Amniotic epithelial cell (primary cell): ENCODE measurements at places on chromosomes 7 and 10.

GRCh38 chr10:30445711-30446110 is 11.7 kb downstream of the MAP3K8 start:
- peak; percentile 66 for DNase-seq

GRCh38 chr7:70134029-70134770 is 535.9 kb downstream of the AUTS2 start:
- DNase-seq, result no peak

DNA sequence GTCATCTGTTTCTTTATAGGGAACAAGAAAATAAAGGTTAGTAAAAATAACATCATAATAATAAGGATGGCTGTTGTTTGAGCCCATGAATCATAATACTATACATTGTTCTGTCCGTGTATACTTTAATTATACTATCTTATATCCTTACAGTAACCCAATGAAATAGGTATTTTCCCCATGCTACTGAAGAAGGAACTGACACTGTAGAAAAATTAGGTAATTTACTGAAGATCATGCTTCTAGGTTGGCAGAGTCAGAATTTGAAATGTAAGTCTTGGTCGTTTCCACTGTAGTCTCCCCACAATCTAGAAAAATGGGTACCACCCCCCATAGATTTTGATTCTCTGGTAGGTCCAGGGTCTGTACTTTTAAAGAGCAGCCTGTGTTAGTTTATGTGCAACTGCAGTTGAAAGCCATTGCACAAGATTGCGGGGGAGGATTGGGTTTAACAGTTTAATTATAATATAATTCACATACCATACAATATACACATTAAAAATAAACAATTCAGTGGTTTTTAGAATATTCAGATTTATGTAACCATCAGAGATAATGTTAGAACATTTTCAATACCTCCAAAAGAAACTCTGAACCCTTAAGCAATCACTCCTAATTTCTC is 47.7 kb downstream of the SHOC2 start:
- peak; percentile 48 for DNase-seq

- DNase-seq, result no peak
These were observed 64.3 kb downstream of the INSIG1 start for GRCh38 chr7:155361947-155362346.

GRCh38 chr7:131197920-131198615 is 129.6 kb upstream of the MKLN1 start:
- peak; percentile 40 for DNase-seq

GRCh38 chr7:47428052-47428767 is 153.7 kb downstream of the TNS3 start:
- no peak for DNase-seq

- no peak for DNase-seq
These were observed 34.4 kb downstream of the COL13A1 start for GRCh38 chr10:69835875-69836730.

DNA sequence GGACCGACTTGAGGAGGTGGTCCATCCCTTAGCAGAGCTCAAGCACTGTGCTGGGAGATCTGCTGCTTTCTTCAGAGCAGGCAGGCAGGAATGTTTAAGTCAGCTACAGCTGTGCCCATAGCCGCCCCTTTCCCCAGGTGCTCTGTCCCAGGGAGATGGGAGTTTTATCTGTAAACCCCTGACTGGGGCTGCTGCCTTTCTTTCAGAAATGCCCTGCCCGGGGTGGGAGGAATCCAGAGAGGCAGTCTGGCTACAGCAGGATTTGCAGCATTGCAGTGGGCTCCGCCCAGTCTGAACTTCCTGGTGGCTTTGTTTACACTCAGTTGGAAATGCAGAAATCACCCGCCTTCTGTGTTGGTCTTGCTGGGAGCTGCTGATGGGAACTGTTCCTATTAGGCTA is 51.2 kb upstream of the SEMA3A start:
- no peak for DNase-seq

DNA sequence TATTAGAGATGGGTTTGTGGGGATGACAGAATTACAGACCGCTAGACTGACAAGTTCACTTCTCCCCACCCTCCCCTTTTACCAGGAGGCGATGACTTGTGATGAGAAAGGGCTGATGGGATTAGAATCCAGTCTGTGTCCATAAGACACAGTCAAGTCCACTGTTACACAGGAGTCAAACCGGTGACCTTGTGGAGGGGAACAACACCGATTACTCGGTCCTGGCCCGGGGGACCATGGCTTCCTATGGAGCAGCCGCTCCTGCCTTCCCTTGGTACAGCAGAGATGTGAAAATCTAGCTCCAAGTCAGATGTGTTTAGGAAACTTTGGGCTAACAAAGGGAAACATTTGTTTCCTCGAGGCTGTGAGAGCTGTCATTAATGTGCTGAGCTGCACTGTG is 105.5 kb downstream of the ACTR3B start:
- DNase-seq, result no peak

GRCh38 chr10:47412869-47413268 is 28.8 kb upstream of the ZNF488 start:
- peak; percentile 83 for DNase-seq

DNA sequence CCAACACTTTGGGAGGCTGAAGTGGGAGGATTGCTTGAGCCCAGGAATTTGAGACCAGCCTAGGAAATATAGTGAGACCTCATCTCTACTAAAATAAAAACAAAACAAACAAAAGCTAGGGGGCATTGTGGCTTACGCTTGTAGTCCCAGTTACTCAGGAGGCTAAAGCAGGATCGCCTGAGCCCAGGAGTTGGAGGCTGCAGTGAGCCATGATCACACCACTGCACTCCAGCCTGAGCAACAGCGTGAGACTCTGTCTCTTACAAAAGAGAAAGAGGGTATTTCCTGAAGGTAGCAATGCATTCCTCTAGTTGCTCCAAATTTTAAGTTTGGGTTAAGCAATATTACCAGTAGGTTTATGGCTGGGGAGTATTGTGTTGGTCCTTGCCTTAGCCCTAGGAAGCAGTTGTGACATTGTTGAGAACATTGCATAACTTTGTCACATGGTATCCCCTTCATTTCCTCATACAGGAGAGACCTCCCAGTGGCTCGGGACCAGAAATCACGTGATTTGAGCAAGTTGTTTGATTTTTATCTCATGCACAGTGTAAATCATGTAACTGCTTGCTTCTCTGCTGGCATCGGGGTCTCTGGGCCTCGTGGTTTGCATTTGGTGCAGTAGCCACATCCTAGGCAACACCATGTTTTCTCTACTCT is 23.3 kb upstream of the SMARCD3 start:
- peak; percentile 73 for DNase-seq
